Natural killer cell (primary cell): ENCODE measurements at places on chromosomes 7 and 10. TPM values are rescaled to one million over a fixed set of nuclear protein-coding genes. Genes with fewer than 3 reads are reported as not detected.
A peak's percentile ranks its signal among the peaks of the same experiment; 100 is the strongest.

TOMM7 gene
- total RNA-seq = 194 TPM

YWHAG gene
- total RNA-seq = 27.4 TPM

DNA sequence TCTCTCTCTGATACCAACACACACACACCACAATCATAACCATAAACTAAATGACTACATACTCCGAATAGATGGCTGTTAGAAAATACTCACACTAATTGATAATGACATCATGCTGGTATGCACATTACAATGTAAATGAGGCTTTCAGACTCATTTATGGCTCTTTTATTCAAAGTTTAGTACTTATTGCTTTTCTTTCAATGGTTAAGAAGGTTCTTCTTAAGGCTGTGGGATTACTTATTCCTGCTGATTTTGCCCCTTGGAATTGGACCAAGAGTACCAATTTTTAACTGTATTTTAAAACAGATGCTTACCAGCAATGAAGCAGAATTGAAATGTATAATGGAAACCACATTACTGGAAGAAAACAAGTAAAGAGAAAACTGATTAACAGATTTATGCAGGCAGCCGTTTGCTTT is 20.6 kb upstream of the CABCOCO1 start:
- no peaks in the 10 kb centered on the region for H3K36me3 ChIP-seq
- no peak for DNase-seq
- H3K27ac ChIP-seq = no peak overlapping the region

DNA sequence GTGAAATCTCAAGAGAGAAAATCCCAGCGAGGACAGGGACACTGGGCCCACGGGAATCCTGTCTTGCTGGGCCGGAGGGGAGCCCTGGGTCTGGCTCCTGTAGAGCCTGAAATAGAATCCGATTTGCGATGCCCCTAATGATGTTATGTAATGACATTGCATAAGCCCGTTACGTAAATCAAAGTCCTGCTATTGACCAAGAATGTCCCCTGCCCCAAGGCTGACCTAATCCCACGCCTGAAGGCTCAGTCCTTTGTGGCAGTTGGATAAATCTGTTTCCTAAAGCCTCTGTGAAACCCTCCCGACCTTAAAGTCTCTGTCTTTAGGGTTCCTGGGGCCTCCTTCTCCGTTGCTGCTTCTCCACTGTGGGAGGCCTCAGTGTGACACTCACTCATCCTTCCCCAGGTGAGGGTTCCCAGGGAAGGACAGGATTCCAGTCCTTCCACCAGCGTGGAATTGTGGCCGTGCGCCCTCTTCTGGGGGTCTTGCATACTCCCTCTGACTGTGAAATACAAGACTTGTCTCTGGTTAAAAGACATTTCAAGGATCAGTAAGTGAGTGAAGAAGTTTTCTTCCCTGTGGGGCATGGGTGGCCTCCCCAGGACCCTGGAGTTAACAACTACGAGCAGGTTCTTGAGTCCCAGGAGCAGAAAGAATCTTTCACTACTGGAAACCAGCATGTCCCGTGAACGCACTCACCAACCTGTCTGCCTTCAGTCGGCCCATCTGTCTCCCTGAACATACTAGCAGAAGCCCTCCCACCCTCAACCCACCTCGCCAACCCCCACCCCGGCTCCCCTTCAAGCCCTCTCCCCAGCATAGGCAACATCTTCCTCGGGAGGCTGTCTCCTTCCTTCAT is 19.8 kb downstream of the ZNF467 start:
- no peak overlapping the region for H3K4me3 ChIP-seq
- H3K36me3 ChIP-seq = no peaks in the 10 kb centered on the region
- H3K4me1 ChIP-seq = no peaks in the 10 kb centered on the region
- no peaks in the 10 kb centered on the region for H3K27me3 ChIP-seq

GRCh38 chr10:24249829-24250415 is 41.0 kb downstream of the KIAA1217 start:
- H3K27ac ChIP-seq = no peak overlapping the region
- H3K4me3 ChIP-seq = no peak overlapping the region
- H3K4me1 ChIP-seq = no peaks in the 10 kb centered on the region
- no peaks in the 10 kb centered on the region for H3K27me3 ChIP-seq
- no peaks in the 10 kb centered on the region for H3K36me3 ChIP-seq
- DNase-seq = no peak

DNA sequence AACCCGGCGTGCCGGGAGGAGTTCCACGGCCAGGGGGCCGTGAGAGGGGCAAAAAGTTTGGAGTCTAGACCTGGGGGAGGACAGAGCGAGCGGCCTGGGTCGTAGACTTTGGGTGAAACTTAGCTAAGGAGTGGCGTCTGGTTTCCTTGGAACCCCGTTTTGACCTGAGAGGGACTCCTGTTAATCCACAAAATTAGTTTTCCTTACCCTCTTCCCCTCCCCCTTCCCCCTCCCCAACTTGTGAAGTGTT is 574 bp downstream of the MARCHF5 start:
- H3K4me3 ChIP-seq = peak overlapping the region; percentile 85
- no peak for DNase-seq
- H3K27ac ChIP-seq = peak overlapping the region; percentile 88
- no peaks in the 10 kb centered on the region for H3K27me3 ChIP-seq
- H3K4me1 ChIP-seq = peaks cover 15% of the 10 kb centered on the region

SLC16A9 gene
- total RNA-seq = not detected

PTPRN2 gene
- 2.5 TPM for total RNA-seq

MYO1G gene
- total RNA-seq = 470 TPM

GRCh38 chr7:45920502-45921380 is at the start of gene IGFBP3:
TSS of gene IGFBP3 (minus strand) at chr7:45921272. CDS start at chr7:45921140, 132 bp downstream.
- H3K27ac ChIP-seq = no peak within 1 kb of the TSS
- peak; percentile 48 for DNase-seq
- H3K27me3 ChIP-seq = peaks cover 21% of the 10 kb centered on the region

LIPF gene
- not detected for total RNA-seq

CASD1 gene
- total RNA-seq = 26.0 TPM

DNA sequence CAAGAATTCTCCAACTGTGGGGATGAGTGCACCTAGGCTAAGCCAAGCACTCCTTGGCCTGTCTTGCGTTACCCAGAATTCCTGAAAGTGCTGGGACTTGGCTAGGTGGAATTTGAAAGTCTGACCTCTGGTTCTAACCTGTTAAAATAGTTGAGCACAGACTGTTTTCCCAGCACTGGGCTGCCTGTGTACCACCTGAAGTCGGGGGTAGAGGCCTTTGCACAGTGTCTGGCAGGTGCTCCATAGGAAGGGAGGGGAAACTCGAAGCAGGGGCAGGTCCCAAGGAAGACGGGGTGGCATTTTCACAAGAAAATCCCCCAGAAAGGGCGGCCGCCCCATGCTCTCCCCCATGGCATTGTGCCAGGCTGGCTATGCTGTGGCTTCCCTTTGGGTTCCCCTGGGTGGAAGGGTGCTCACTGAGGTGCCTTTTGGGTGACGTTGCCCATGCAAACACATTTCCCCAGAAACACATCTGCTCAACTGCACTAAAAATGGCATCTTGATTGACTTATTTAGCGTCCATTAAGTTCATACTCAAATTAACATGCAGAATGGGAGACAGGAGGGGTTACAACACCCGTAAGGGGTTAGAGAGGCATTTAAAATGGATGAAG is 62.9 kb downstream of the SYPL1 start:
- no peaks in the 10 kb centered on the region for H3K36me3 ChIP-seq
- no peak overlapping the region for H3K27ac ChIP-seq
- H3K4me3 ChIP-seq = no peak overlapping the region
- no peak for DNase-seq
- H3K27me3 ChIP-seq = no peaks in the 10 kb centered on the region

DNA sequence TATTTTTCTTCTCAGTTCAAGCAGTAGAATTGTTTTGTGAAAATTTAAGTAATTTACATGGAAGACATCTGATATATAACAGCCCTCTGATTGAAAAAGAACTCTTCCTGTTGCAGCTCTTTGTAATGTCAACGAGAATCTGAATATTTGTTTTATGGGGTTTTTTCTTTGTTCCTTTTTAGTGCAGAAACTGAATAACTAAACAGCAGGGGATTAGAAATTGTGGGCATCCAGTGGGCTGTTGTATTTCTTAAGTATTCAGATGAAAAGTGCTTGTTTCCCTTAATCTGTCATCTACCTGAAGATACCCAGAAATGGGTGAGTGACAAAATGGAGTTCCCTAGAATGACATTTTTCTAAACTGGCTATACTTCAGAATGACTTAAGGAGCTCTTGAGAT is 7.4 kb downstream of the ARL4A start:
- no peak overlapping the region for H3K27ac ChIP-seq
- no peaks in the 10 kb centered on the region for H3K27me3 ChIP-seq
- no peaks in the 10 kb centered on the region for H3K36me3 ChIP-seq
- no peak overlapping the region for H3K4me3 ChIP-seq

GRCh38 chr7:19567011-19567410 is 141.8 kb downstream of the POLR1F start:
- DNase-seq = no peak
- no peak overlapping the region for H3K4me3 ChIP-seq
- H3K36me3 ChIP-seq = no peaks in the 10 kb centered on the region
- no peaks in the 10 kb centered on the region for H3K4me1 ChIP-seq
- H3K27ac ChIP-seq = no peak overlapping the region

DNA sequence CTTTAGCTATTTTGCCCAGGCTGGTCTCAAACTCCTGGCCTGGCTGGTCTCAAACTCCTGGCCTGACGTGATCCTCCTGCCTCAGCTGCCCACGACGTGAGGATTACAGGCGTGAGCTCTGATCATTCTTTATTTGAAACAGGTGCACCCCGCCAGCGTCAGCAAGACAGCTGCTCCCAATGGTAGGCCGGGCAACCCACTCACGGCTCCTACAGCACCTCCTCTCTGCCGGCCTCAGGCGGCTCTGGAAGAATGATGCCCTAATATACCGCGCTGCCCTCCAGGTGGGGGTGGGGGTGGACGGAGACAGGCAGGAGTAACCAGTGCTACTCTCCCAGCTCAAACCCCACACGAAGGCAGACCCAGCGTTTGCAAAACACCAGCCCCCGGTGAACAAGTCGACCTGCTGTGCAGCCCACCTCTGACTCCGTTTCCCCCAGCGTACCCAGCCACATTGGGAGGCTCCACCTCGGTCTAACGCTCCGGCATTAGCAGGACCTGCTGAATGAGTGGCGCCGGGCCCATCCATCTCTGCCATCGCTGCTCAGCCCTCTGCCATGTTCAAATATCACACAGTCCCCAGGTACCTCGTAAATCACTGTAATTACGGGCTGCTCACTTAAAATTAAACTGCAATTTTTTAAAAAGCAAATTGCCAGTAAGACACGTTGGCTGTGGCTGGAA is 148.6 kb downstream of the ELFN1 start:
- no peak overlapping the region for H3K4me3 ChIP-seq
- no peaks in the 10 kb centered on the region for H3K27me3 ChIP-seq
- no peak overlapping the region for H3K27ac ChIP-seq
- DNase-seq = no peak

DNA sequence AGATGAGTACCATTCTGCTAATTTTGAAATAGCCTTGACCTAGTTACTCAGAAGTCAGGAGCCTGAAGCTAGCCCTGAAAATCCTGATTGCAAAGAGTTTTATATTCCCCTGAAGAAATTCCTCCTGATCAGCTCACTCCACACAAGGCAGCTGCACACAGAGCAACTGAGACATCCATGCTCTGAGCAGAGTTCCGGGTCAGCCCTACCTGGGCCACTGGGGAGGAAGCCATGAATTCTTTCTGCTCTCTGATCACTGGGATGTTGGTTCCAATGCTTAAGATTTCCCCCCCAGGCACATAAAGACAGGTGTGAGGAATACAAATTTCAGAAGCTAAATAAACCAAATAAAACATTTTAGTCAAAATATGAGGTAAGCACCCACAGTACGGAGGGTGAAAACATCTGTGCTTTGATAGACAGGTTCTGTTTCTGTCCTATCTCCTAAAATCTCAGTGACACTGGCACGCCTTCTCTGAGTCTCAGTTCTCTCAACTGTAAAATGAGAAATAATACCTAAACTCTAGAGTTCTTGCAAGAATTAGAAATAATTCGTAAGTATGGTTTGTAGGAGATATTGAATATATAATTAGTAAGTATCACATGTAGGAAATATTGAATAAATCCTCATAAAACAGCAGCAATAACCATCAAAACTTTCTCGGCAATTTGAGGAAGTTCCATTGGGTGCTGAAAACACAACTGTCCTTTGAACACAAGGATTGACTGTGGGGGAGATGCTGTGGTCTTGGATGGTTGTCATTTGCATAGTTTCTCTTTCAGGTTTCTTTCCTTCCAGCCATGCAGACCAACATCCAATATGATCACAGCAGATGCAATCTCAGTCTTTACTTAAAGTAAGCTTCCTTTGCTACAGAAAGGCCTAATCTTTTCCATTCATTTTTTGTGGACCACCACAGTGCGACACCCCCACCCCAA is 133.0 kb upstream of the TNS3 start:
- no peaks in the 10 kb centered on the region for H3K36me3 ChIP-seq
- H3K4me3 ChIP-seq = no peak overlapping the region
- no peaks in the 10 kb centered on the region for H3K27me3 ChIP-seq
- H3K27ac ChIP-seq = no peak overlapping the region

DNA sequence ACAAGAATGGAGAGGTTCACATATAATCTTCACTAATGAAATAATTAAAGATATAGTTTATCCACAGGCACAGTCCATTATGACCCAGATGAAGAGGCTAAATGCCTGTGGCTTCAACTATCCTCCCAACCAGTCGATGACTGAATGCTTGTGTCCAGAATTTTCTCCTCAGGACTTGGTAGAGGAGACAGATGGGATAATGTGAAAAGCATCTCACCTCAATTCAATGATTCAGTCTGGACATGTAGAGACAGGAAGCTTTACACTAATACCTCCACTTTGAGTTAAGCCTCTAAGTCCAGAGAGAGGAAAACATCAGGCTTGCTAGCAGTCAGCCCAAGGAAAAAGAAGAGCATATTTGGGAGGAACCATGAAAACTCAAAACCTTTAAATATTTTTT is 59.1 kb upstream of the COL1A2 start:
- no peak overlapping the region for H3K4me3 ChIP-seq
- H3K27me3 ChIP-seq = no peaks in the 10 kb centered on the region
- H3K4me1 ChIP-seq = no peaks in the 10 kb centered on the region

DNA sequence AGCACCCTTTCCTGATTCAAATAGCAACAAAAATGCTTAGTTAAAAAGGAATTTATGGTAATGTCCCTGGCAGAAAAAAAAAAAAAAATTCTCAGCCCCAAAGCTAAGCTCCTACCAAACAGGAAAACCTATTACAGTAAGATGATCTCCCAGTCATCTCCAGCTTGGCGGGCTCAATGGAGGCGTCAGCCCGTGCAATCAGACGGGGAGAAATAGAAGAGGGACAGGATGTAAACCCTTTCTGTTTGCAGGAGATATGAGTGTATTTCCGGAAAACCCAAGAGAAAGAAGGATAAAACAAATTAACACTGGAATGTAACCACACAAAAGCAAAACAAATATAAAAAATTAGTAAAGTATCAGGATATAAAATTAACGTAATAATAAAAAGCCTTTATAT is 242.8 kb downstream of the TCERG1L start:
- H3K27me3 ChIP-seq = no peaks in the 10 kb centered on the region
- H3K4me3 ChIP-seq = no peak overlapping the region
- DNase-seq = no peak
- no peaks in the 10 kb centered on the region for H3K4me1 ChIP-seq
